ENCODE measurements at places on chromosomes 1 and 21.

GRCh38 chr21:35438643-35439404 is 389.7 kb upstream of the RUNX1 start:
- no peak for DNase-seq

- no peak for DNase-seq
Observed at GRCh38 chr1:41673806-41674205, 189.3 kb upstream of the EDN2 start.

DNA sequence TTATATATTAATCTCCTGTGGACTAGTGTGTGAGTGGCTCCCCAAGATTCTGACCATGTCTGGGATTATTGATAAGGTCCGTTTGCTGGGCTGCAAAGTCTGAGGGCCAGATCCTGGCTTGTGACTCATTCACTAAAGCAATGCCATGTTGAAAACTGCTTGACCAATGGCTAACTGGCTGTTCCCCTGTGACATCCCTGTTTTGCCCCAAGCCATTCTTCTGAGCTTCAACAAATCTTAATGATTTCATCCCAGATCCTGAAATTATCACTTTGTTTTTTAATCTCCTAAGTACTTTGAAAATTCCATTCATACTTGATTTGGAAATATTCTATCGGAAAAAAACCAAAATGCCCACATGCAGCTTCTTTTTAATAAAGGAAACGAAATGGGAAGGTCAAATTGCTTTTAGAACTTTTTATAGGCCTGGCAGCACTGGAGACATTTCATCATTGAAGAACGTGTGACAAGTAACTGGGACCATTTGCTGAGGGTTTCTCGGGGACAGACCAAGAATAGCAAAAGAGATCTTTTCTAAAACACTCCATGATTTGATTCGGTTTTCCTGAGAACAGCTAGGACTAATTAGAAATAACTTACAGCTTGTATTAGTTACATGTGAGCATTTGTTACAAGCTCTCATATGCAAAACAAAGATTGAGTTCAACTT is 121.3 kb downstream of the TGFB2 start:
- no peak for DNase-seq

GRCh38 chr1:113905435-113905861 is 322 bp downstream of the DCLRE1B start:
- DNase-seq, result no peak

DNA sequence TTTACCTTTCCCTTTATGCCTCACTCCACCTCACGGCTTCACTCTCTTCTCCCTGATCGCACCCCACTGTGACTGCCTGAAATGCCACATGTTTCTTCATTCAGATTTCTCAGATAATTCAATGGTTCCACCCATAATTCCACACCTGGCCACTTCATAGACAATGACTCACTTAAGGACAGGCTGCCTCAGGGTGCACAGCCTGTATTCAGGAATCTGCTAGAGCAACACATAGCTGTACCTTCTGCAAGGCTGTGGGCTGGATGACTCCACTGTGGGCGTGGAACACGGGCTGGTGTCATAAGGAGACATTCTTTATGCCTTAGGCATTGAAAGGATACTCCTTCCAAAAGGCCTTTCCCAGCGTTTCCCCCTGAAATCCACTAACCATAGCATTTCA is 36.1 kb downstream of the L1TD1 start:
- DNase-seq, result no peak

- no peak for DNase-seq
Observed at GRCh38 chr1:19010995-19011844, 54.7 kb upstream of the IFFO2 start.

DNA sequence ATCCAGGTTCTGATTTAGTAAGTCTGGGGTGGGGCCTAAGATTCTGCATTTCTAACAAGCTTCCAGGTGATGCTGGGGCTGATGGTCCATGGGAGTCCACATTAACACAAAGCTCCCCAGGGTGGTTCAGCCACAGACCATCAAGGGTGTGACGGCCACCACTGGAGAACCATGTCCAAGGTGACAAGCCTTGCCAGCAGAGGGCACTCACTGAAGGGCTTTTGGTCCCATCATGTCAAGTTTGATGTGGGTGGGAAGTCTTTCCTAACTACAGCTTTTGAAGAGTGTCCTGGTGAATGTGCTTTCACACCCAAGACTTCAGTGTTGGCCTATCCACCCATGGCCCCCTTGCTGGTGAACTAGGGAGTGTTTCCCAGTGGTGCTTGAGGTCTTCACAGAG is 67.1 kb downstream of the UBE2T start:
- DNase-seq, result no peak

GRCh38 chr1:26126321-26127084 is 14.9 kb downstream of the PDIK1L start:
- DNase-seq, result peak; percentile 81

GRCh38 chr21:26739189-26739588 is 106.0 kb downstream of the ADAMTS1 start:
- DNase-seq, result no peak

GRCh38 chr1:2474933-2475371 is 1.1 kb upstream of the PLCH2 start:
- no peak for DNase-seq

GRCh38 chr21:37505963-37506362 is 139.4 kb downstream of the DYRK1A start:
- no peak for DNase-seq

DNA sequence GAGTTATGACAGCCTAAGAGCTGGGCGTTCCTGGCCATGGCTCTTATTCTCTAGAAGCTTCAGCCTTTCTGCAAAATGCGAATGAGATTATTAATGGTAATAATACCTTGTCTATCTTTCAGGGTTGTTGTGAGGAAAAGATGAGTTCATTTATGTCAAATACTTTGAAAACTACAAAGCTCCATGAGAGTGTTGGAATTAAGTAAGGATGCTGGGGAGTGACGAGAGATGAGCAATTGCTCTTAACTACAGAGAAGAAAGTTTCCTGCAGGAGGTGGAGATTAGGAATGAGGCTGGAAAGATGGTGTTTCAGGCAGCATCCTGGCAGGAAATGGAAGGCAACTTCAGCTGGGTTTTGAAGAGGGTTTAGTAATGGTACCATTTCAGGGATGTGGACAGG is 124.2 kb downstream of the CACNA1E start:
- no peak for DNase-seq

DNA sequence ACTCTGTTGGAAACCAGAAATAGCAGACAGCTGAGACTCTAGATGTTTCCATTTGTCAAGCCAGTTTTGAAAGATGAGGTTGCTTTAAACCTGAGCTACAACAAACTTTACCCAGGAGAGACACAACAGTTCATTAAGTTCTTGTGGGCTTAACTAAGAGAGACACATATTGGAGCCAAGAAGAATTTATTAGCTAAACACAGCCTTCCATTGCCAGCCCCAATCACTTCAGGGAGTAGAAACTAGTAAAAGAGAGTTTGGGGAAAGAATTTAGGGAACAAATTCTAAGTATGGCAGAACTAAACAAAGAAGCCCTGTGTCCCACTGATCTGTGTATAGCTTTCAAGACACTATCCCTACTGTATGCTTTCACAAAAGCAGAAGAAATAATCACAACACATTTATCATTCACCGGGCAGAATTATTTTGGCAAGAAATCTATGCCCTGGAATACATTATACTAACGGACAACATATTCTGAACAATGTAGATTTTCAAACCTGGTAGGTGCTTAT is 87.3 kb upstream of the KAZN start:
- DNase-seq, result no peak

GRCh38 chr21:26282058-26282457 is 111.5 kb upstream of the APP start:
- DNase-seq, result no peak

DNA sequence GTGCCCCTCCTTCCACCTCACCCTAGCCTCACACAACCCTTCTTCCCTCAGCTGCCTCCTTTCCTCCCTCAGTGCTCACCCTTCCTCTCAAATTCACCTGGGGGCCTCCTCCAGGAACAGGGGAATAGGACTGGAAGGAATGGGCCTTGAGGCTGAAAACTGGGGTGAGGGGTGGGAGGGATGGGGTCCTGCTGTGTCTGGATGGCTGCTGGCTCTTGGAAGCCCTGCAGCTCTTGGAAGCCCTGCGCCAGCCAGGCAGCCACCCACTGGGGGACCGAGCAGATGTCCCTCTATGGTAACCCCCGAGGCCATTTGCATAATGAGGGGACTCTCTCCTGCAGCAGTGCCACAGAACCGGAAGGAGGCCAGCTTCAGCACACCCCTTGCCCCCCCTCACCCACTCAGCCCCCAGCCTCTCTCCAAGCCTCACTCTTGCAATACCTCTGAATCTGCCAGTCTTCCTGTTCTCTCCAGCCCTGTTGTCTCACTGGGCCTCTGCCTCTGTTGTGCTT is 85.2 kb downstream of the KIRREL1 start:
- DNase-seq, result no peak

GRCh38 chr1:228390649-228391048 is 16.0 kb downstream of the TRIM11 start:
- no peak for DNase-seq

GRCh38 chr1:59295618-59296017 is 1.3 kb upstream of the FGGY start:
- no peak for DNase-seq
